Endothelial cell of umbilical vein (primary cell): ENCODE measurements at places on chromosomes 2 and 18. TPM values are rescaled to one million over a fixed set of nuclear protein-coding genes. Genes with fewer than 3 reads are reported as not detected.
A peak's percentile ranks its signal among the peaks of the same experiment; 100 is the strongest.

- DNase-seq = no peak
Measured at GRCh38 chr2:224894356-224894755, 147.9 kb downstream of the DOCK10 start.

Gene DLX2
- polyA plus RNA-seq = not detected in 2 replicates

GRCh38 chr18:3679241-3679640 is 229.3 kb downstream of the TGIF1 start:
- no peak for DNase-seq

DNA sequence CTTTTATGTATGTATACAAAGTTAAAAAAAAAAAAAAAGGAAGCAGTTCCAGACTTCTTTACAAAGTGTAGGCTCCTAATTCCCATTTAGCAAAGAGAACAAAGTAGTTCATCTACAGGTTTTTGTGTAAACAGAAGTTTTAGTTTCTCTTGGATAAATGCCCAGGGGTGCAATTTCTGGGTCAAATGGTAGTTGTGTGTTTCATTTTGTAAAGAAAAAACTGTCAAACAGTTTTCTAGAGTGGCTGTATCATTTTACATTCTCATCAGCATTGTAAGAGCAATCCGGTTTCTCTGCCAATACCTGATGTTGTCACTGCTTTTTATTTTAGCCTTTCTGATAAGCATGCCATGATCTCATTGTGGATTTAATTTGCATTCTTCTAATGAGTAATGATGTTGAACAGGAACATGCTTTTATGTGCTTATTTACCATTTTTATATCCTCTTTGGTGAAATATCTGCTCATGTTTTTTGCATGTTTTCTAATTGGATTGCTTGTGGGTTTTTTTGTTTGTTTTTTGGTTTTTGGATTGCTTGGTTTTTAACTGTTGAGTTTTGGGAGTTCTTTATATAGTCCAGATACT is 16.6 kb upstream of the PSME4 start:
- peak; percentile 82 for DNase-seq

- DNase-seq = no peak
Measured at GRCh38 chr2:7539760-7540159, 622.5 kb downstream of the RNF144A start.

- DNase-seq = no peak
Measured at GRCh38 chr2:979069-979928, 28.6 kb downstream of the SNTG2 start.

- DNase-seq = no peak
Measured at GRCh38 chr2:67706082-67706481, 308.9 kb downstream of the ETAA1 start.

- no peak for DNase-seq
Measured at GRCh38 chr2:29012211-29012681, 31.1 kb downstream of the TOGARAM2 start.

Gene PROM2
- polyA plus RNA-seq = 0.10 and 0.39 TPM in 2 replicates

DNA sequence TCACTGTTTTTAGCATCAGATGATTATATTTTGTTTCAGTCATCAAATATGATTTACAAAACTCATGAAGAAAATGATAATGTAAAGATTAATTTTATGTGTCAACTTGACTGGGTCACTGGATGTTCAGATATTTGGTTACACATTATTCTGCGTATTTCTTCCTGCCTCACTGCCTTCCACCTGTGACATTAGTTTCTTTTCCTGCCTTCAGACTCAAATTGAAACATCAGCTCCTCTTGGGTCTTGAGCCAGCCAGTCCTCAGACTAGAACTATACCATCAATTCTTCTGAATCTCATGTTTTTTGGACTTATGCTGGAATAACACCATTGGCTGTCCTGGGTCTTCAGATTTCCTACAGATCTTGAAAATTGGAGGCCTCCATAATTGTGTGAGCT is 96.7 kb downstream of the ZNF385B start:
- no peak for DNase-seq

DNA sequence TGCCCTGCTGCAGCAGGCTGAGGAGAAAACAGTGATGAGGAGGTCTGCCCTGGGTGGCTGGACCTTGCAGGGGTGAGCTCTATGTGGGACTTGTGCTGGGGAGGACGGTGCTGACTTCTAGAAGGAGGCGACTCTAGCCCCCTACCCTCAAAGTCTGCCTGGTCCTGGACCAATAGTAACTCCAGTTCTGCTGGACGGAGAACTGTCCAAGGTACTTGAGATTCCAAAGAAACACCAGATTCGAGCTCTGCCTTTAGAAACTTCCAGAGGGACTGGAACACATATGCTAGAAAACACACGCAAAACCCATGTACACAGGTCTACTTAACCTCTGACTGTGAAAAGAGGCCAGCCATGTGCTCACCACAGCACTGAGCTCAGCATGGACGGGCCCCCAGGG is 260.6 kb downstream of the TWIST2 start:
- no peak for DNase-seq

- DNase-seq = no peak
Measured at GRCh38 chr2:141528990-141529389, 601.8 kb downstream of the LRP1B start.

DNA sequence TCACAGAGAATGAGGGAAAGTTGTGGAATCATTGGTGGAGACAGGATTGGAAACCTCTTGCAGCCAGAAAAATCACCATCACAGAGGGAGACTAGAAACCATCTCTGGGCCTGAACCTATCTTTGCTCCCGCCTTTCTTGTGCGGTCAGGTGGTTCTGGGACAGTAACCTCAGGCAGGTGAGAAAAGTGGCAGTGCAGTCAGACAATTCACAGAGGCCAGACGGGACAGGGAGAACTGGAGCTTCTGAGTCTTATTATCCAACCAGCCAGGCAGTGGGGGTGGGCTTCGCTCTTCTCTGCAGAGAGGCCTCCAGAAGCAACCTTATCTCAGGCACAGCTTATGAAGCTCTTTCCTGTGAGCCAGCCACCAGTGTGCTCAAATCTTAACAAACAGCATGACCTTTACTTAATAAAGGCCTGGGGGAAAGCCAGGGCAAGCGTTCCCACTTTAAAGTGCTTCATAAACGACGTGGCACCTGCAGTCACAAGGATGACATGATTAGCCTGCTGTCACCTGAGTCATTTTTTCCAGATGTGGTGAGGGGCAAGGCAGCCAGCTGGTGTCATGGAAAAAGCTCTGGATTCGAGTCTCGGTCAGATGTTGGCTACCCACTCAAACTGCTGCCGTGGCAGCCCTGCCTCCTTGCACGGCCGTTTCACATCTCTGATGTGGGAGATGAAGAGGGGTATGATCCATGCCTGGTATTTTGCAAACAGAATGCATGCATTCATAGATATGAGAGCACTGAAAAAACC is 109.7 kb downstream of the B3GNT2 start:
- DNase-seq = peak; percentile 94

- DNase-seq = peak; percentile 48
Measured at GRCh38 chr2:179302764-179303571, 38.3 kb upstream of the SESTD1 start.

Gene UGP2
- 9.0 and 14.2 TPM in 2 replicates for polyA plus RNA-seq

- DNase-seq = no peak
Measured at GRCh38 chr2:130949954-130950353, 113.2 kb downstream of the ARHGEF4 start.

GRCh38 chr2:20672201-20672951 is 5.4 kb downstream of the GDF7 start:
- DNase-seq = no peak

- no peak for DNase-seq
Measured at GRCh38 chr18:44917216-44918141, 236.8 kb downstream of the SETBP1 start.
